ENCODE measurements at places on chromosomes 7 and 10.
A peak's percentile ranks its signal among the peaks of the same experiment; 100 is the strongest.

GRCh38 chr7:128137181-128137580 lies 103.9 kb upstream of the LEP start:
- peak; percentile 16 for DNase-seq

- no peak for DNase-seq
Measured at GRCh38 chr7:102424129-102424551, 9.2 kb upstream of the ORAI2 start.

GRCh38 chr10:1344846-1345245 lies 288.7 kb downstream of the WDR37 start:
- DNase-seq = no peak

GRCh38 chr10:11853468-11853867 lies 30.3 kb downstream of the PROSER2 start:
- no peak for DNase-seq

GRCh38 chr10:15715619-15716227 lies 4.0 kb downstream of the ITGA8 start:
- DNase-seq = peak; percentile 16

- DNase-seq = no peak
Measured at GRCh38 chr10:47160967-47161366, 139.0 kb upstream of the GDF10 start.

- no peak for DNase-seq
Measured at GRCh38 chr7:106486331-106486730, 174.6 kb downstream of the CCDC71L start.

- DNase-seq = no peak
Measured at GRCh38 chr10:14681802-14682201, 92.9 kb downstream of the FAM107B start.

DNA sequence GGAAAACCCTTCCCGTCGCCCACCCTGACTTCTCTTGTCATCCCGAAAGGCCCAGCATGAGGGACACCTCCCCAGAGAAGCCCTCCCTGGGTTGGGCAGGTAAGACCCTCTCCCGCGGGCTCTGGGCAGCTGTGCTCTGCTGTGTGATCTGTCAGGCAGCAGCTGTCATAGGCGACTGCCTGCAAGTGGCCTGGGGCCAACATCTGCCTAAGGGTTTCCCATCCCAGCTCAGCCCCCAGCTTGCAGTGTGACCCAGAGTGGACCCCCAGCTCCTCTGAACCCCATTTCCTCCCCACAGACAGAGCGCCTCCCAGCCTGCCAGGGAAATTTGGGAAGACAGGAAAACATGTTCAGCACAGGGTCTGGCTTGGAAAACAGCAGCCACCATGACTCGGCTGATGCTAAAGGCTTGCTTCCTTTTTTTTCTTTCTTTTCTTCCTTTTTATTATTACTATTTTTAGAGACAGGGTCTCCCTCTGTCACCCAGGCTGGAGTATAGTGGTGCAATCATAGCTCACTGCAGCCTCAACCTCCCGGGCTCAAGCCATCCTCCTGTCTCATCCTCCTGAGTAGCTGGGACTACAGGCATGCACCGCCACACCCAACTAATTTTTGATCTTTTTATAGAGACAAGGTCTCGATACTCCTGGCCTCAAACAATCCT lies 18.3 kb upstream of the TNRC18 start:
- DNase-seq = peak; percentile 64

GRCh38 chr10:101595591-101596433 lies 7.7 kb downstream of the DPCD start:
- DNase-seq = no peak

DNA sequence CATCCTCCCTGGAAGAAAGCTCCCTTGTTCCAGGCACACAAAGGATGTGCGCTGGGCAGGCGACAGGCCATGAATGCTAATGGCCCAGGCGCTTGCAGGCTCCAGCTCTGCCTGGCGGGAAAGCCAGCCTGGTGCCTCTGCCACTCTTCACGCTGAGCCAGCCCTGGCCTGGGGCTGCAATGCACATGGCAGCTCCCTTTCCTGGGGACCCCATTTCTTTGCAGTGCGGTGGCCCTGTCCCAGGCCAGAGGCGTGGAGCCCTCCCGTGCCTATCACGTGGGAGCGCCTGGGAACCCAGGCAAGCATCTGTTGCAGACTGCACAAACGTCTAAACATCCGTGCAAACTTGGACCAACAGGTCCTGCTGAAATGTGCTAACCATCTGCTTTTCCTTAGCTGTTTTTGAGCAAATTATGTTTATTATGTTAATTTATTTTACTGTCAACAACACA lies 152.1 kb upstream of the LYZL2 start:
- no peak for DNase-seq

GRCh38 chr7:73599151-73599882 lies 20.9 kb upstream of the TBL2 start:
- no peak for DNase-seq

- DNase-seq = no peak
Measured at GRCh38 chr10:77669892-77670291, 32.3 kb upstream of the KCNMA1 start.

- peak; percentile 80 for DNase-seq
Measured at GRCh38 chr7:11689096-11689495, 142.9 kb downstream of the THSD7A start.

GRCh38 chr7:18235819-18236218 lies 208.2 kb upstream of the PRPS1L1 start:
- no peak for DNase-seq

- no peak for DNase-seq
Measured at GRCh38 chr10:69893271-69893900, 91.7 kb downstream of the COL13A1 start.

GRCh38 chr10:53140506-53140905 lies 367.9 kb upstream of the MBL2 start:
- DNase-seq = no peak

GRCh38 chr10:132845780-132846595 lies 60.0 kb upstream of the NKX6-2 start:
- DNase-seq = no peak

DNA sequence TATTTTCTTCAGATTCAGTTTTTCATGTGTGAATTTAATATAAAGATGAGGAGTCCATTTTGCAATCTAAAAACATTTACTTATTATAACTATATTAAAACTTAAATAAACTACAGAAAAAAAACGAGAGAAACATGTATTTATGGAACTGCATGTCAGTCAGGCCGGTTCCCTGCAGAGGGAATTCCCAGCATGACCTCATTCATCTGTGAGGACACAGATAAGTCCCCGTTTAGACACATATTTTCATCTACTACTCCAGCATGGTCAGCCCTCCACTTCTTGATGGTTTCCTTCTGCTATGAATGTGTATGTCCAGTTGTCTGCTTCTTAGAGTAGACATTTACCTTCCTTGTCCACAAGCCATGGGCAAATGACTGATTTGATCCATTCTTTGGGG lies 339.1 kb downstream of the SEMA3D start:
- DNase-seq = no peak

DNA sequence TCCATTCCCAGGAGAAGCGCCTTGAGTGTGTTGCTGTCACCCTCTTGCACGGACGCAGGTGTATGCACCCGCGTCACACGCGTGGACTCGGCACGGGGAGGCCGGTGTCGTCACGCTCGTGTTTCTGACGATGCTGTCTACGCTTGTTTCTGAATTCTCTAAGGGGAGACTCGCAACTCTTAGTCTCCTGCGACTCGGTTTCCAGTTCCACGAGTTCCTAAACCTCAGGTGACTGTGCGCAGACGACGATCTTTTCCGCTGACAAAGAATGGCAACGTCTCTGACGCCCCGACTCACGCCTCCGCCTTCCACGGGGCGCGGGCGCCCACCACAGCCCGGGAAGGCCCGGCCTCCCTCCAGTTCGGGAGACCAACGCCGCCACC lies 579 bp downstream of the IDI1 start:
- no peak for DNase-seq

- DNase-seq = peak; percentile 74
Measured at GRCh38 chr7:111138193-111138569, 47.3 kb downstream of the LRRN3 start.

DNA sequence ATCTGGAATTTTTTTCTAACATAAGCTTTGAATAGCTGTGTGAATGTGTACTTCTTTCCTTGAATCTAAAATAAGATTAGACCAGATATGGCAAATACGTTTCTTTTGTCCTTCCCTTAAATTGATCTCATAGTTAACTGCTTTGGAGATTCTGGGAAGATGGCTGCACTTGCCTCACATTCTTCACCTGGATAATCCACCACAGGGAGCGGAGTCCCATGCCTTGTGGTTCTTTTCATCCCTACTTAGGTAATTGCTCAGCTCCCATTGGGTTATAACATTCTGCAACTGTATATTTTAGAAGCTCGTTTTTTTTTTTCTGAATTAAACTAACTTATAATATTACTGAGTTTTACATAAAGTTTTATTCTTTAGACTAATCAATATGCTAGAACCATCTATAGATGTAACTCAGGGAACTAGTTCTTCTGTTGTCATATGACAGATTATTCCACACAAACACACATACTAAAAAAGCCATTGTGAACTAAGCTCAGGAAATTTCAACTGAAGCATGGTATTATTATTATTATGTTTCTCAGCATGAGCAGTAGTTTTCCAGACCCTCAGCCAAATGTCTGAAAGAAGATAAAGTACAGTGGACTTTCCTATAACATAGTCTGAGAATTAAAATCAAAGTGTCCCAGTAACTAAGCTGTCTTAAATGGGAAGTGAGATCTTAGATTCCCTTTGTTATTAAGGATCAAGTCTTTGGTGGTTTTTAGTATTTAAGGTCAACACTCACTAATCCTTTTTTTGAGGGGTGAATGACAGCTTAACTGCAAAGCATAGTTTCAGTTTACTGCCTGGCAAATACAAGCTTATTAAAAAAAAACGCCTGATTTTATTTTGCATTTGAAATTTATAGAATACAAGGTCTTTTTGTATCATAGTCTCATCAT lies 182.3 kb downstream of the PPP1R9A start:
- no peak for DNase-seq

GRCh38 chr10:51462076-51462779 lies 237.2 kb downstream of the CSTF2T start:
- DNase-seq = no peak

DNA sequence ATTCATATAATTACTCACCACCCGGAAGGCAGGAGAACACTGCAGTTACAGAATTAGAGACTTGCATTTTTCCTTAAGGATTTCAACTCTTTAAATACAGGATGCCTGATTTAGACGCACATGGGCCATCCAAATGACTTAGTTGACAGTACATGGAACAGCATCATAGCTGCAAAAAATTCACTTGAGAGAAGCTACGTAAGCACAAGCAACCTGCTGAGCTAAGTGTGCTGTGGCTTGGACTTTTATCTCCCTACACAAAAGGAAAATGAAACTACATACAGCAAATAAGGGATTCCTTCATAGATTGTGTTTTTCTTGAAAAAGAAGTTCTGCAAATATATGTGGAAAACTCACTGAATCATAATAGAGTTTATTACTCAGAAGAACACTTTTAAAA lies 152.6 kb downstream of the POU6F2 start:
- no peak for DNase-seq

DNA sequence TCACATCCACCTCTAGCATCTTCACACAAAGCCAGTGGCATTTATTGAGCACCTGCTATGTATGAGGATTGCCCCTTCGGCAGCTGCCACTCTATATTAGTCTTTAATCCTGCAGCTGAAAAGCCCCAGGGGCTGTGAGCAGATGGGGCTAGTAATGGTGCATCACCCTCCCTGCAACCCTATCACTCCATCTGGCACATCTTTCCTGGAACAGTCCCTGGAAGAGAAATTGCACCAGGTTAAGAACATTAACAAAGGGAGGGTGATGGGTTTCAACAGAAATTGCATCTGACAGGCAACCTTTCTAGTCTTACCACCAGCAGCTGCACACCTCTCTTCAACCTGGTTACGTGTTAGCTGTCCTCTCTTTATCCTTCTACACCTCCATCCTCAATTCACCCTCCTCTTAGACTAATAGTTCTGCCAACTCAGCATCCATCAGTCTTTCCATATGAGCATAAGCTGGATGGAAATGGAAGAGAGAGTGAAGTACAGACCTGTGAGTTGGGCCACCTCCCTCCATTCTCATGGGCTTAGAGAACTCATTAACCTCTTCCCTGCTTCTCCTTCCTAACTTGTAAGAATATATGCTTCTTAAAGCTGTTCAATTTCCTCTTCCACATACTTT lies 168.6 kb upstream of the NEBL start:
- no peak for DNase-seq

DNA sequence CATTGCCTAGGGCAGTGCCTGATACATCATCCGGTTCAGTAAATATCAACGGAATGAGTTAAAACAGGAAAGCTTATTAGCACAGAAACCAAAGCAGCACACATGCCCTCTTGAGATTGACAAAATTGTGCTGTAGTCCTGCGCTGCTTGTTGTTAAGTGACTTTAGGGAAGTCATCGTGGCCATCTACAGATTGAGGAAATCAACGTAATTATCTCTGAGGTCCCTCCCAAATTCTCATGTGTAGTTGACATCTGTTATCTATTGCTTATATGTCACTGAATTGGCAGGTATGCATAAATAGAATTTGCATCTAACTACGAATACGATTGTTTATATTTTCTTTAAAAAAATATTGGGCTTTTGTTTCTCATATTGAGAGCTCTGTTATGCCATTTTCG lies 3.5 kb upstream of the GNB2 start:
- peak; percentile 51 for DNase-seq

- DNase-seq = no peak
Measured at GRCh38 chr10:127358337-127358736, 161.9 kb upstream of the INSYN2A start.

- no peak for DNase-seq
Measured at GRCh38 chr7:105279688-105280007, 109.1 kb downstream of the SRPK2 start.

DNA sequence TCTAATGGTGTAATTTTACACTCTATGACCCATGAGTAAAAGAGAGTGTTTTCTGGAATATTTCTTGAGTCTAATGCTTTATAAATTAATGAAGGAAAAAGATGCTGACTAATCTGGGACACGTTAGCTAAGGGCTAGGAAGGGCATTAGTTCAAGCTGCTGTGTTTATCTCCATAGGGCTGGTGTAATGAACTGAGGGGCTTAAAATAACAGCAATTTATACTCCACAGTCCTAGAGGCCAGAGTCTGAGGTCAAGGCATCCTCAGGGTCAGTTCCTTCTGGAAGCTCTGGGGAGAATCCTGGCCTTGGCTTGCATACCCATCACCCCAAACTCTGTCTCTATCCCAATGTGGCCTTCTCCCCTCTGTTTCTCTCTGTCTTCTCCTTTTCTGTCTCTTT lies 105.2 kb upstream of the PFKP start:
- DNase-seq = no peak

DNA sequence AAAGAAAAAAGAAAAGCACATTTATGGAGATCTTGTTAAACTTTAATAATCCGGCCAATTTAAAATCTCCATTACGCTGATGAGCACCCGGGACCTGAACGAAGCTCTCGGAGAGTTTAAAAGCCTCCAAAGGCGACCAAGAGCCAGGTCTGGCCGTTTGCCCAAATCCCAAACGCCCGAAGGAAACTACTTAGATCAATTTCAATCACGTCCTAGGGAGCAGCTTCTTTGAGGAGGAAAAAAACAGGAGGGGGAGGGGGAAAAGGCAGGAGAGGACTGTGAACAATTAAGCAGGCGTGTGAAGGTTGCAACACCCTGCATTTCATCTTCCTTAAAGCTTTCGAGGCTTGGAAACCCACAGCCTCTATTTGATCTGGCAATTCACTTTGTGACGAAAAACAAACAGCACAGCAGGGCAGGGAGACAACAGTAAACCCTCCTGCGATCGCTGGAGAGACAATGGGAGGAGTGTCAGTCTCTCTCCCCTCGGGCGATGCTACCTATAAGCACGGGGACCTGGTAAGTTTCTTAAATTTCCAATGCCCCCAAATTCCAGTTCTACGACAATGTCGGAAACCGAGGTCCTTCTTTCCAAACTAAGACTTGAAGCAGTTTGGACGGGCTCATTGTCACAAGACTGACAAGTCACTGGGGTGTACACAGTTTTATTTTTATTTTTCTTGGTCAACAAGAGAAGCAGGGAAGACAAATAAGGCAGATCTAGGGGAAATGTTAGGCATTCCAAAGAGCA lies 1.2 kb downstream of the KLF6 start:
- peak; percentile 73 for DNase-seq
